ENCODE measurements at places on chromosomes 5 and 9.

GRCh38 chr5:132190161-132190817 lies 37.4 kb downstream of the P4HA2 start:
- DNase-seq = peak; percentile 32

DNA sequence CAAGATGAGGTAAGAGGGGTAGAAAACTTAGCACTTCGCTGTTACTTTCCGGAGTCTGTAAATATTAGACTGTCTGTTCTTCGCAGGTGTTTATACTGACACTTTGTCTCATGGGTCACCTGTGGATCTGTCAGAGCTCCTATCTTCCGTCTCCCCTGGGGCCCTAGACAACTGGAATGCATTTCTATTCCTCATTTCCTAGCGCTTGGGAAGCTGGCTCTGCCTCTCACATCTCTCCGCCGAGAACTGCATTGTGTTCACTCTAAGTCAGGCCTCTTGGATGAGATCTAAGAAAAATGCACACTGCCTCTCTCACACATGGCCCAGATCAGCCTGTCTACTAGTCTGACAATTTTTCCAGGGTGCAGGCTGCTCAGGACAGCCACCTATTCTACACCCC lies 39.5 kb downstream of the PCA3 start:
- no peak for DNase-seq

GRCh38 chr9:4743131-4743875 lies 2.3 kb upstream of the AK3 start:
- no peak for DNase-seq

DNA sequence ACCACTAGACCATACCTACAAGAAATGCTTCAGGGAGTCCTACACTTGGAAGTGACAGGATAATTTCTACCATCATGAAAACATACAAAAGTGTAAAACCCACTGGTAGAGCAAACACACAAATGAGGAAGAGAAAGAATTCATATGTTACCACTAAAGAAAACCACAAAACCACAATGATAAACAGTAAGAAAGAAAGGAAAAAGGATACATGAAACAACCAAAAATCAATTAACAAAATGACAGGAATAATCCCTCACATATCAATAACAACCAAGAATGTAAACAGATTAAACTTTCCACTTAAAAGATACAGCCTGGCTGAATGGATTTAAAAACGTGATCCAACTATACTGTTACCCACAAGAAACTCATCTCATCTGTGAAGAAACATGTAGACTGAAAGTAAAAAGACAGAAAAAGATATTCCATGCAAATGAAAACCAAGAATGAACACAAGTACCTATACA lies 83.4 kb downstream of the LPAR1 start:
- DNase-seq = no peak

DNA sequence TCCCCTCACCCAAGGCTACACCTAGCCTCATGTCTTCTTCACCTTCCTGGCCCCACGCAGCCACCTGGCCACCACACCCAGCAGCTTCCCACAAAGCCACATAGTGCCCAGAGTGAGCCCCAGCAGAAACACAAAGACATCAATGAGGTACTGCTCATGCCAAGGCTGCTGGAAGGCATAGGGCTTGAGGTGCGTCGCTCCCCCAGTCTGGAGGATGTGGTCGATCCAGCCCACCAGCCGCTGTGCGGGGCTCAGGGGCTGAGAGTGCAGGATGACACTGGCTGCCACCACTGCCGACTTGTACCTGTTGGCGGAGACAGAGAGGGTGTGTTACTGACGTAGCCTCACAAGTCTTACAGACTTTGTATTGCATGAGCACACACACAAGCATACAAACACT lies 15.8 kb upstream of the CAPSL start:
- no peak for DNase-seq

- DNase-seq = peak; percentile 6
Observed at GRCh38 chr5:44332285-44332971, 56.8 kb downstream of the FGF10 start.

DNA sequence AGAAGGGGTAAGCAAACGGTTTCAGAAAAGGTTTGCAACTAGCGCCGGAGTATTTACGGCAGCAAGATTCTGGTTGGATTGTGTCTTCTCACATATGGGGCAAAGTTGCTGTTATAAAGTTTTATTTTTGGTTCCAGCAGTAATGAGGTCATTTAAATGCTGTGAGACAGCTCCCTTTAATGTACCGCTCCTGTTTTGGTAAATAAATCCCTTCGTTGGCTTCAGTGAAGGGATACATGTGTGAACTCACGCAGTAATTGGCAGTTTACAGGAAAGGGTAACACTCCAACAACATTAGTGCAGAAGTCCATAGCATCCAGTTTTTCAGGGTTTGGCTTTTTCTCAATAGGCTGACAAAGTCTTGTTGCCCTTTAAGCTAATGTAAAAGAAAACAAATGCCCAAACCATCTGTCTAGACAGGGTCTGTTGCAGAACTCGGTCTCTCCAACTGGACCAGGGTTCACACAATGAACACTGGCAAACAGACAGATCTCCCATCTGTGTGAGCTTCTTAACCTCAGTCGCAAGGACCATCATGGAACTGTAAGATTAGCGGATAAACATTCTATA lies 184.0 kb downstream of the GOLPH3 start:
- no peak for DNase-seq

DNA sequence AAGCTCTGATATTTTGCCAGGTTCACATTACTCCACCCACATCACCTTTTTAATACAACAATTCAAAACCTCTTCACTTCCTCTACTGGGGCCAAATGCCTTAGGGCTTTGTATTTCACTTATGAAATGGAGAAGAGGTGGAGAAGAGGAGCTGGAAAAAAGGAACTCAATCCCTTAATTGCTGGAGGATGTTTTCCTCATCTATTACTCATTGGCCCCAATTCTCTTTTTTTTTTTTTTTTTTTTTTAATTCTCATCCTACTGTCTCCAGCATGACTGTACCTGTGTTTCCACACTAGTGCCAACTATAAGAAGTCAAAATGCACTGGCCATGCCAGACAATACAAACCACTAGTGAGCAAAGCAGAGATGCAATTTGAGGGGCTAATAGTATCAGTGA lies 20.9 kb downstream of the FAM13B start:
- DNase-seq = no peak

GRCh38 chr5:1552521-1553255 lies 28.9 kb upstream of the LPCAT1 start:
- DNase-seq = no peak

- no peak for DNase-seq
Observed at GRCh38 chr5:139946006-139946405, 97.1 kb downstream of the NRG2 start.

DNA sequence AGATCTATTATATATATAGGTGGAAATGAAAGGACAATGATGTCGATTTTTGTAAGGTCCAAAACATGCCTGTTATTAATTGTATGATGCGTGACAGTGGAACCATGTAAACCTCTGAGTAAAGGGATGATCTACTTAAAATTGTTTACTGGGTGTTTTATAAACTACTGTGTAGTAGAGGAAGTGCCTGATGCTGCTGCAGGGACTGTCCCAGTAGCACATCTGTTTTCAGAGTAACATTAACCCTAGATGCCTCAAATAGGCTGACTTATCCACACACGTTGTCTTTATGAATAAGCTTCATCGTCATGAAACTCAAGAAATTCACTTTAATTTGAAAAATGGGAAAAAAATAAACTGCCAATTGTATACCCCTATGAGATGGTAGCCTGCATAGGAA lies 1.7 kb downstream of the CAMK4 start:
- DNase-seq = no peak

GRCh38 chr5:31847354-31847753 lies 208.4 kb downstream of the PDZD2 start:
- DNase-seq = no peak

DNA sequence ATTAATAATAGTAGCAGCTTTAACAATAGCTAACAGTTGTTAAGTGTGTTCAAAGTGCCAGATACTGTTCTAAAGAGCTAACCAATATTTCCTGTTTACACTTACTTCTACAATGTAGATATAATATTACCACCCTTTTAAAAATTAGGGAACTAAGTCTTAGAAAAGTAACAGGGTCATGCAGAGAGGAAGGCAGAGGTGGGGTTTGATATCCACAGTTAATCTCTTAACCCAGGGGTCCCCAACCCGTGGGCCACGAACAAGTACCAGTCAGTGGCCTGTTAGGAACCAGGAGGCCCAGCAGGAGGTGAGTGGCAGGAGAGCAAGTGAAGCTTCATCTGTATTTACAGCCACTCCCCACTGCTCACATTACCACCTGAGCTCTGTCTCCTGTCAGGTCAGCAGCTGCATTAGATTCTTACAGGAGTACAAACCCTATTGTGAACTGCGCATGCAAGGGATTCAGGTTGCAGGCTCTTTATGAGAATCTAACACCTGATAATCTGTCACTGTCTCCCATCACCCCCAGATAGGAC lies 89.1 kb downstream of the ACTL7B start:
- no peak for DNase-seq

DNA sequence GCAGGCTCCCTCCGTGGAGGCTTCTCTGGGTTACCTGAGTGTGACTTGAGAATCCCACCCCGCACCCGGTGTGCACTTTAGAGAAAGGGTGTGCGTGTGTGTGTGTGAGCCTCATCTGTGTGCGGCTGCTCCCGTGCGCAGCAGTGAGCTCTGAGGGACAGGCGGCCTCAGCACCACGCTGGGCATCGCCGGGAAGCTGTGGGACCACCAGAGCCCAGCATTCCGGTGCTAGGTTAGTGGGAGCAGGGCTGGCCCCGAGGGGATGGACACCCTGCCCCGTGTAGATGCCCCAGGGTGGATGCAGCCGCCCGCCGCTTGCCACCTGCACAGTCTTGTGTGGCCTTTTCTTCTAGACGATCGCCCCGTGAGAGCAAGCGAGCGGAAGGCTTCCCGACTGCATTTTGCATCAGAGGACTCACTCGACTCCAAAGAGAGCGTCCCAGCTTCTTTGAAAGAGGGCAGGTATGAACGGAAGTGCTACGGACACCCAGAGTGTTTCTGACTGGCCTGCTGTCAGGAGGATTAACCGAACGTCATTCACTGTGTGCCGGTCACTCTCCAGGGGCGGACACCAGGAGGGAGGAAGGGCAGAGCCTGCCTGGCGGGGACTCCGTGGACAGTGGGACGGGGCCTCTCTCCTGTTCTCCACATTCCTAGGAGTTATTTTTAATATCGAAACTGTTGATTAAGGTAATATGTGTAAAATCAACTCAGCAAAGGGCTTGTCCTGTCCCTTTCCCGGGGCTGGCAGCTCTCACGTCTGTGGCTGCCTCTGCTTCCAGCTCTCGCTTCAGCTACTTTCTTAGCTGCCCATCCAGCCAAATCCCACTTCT lies 12.2 kb downstream of the CEP72 start:
- DNase-seq = no peak

DNA sequence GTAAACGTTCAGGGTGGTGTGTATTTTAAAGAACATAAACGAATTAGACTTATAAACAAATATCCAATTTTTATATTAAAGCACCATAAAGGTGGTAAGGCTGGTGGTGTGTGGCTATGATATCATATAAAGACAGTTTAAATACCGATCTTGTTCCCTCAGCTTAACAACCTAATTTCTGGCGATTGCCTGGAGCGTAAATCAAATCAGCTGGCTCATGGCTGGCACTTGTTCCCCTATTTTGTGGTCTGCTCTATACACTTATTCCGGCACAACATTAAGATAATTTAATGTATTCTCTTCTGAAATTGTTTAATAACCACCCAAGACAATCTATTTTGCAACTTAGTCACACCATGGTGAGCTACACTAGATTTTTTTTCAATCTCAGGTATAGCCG lies 2.4 kb upstream of the HAPLN1 start:
- DNase-seq = no peak

All from fibroblast of skin of left biceps (primary cell).